Aorta (tissue), 5 donors: ENCODE measurements at places on chromosomes 5 and 9. TPM values are rescaled to one million over a fixed set of nuclear protein-coding genes. Genes with fewer than 3 reads are reported as not detected.

ANKRD55 gene
- total RNA-seq: 0.32 TPM

LCN2 gene
- 1.1 TPM for total RNA-seq

DMRTA1 gene
- total RNA-seq: 0.39 TPM

LAMC3 gene
- total RNA-seq: 0.39 TPM

DBH gene
- total RNA-seq: not detected

NUTM2F gene
- total RNA-seq: not detected

PCDHGA11 gene
- total RNA-seq: 9.2 TPM

GFI1B gene
- total RNA-seq: not detected

QRFP gene
- not detected for total RNA-seq

GLDC gene
- 1.4 TPM for total RNA-seq

CAVIN4 gene
- total RNA-seq: 1.1 TPM

SLC22A4 gene
- 4.6 TPM for total RNA-seq

TRAF2 gene
- 22.1 TPM for total RNA-seq

SH3TC2 gene
- total RNA-seq: 1.1 TPM
